AG04450 (cell line): ENCODE measurements at places on chromosomes 1 and 21.

DNA sequence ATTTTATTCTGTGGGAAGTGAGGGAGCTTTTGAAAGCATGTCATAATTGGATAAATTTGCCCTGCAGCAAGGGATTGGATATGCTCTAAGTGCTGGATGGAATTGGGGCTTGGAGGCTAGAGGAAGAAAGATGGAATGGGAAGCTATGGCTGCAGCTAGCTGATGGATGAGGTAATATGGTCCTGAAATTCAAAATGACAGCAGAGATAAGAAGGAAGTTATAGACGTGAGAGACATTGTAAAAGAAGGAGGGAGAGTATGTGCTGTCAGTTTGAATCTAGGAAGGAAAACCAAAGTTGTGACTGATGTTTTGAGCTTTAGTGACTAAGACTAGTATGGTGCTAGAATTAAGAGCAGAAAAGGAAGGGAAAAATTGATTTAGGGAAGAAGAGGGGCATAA lies 299.9 kb upstream of the SPAG17 start:
- no peak for DNase-seq

- DNase-seq: no peak
Measured at GRCh38 chr21:42236693-42237092, 17.8 kb downstream of the ABCG1 start.

DNA sequence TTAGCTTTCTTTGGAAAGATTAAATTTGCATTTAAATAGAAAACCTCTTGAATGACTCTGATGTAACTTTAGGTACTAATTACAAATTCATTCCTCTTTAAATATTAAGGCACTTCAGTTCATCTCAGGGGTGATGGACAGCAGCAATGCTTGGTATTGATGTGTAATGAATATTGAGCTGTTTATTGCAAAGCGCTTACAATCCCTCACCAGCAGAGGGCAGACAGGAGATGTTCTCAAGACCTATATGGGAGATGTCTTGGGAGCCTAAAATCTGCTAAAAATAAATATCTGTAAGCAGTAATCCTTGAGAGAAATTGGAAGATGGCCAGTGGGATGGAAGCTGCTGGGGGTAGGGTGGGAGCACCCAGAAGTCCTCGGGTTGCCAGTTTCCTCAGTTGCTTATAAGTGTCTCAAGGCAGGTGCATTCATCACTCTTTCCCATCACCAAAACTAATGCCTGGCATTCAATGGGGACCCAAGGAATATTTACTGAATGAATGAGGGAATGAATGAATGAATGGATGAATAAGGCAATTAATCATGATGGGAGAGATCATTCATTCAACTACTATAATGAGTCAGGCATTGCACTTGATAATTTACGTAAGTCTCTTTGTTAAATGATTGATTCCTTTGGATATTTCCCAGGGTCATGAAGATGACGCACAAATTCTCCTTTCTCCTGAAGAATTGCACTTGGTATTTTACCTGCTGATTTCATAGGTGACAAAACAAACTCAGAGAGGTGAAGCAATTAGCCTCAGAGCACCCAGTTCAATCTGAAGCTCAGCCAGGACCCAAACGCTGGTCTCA lies 2.3 kb downstream of the KLHDC8A start:
- DNase-seq: peak; percentile 56

DNA sequence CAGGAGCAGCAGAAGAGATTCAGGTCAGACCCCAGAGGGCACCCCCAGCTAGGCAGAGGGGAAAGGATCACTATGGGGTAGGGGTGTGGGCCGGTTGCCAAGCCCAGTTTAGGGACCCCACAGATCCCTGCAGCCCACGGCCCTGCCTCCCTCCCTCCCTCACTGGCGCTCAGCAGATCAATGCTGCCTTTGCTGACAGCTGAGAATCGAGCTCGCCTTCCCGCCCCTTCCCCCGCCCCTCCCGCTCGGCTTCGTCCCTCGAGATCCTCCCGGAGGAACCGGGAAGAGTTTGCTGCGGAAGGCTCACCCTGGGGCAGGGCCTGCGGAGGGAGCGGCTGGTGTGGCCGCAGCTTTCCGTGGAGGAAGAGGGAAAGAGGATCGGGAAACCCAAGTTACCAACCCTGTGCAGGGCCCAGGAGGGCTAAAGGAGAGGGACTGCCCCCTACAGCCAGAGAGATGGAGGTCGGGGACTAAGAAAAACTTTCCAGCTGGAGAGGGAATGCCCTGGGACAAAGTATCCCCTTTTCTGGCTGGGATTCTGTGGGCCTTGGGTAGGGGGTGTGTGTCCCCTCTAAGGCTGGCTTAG lies 1.1 kb upstream of the KCNQ4 start:
- DNase-seq: no peak

DNA sequence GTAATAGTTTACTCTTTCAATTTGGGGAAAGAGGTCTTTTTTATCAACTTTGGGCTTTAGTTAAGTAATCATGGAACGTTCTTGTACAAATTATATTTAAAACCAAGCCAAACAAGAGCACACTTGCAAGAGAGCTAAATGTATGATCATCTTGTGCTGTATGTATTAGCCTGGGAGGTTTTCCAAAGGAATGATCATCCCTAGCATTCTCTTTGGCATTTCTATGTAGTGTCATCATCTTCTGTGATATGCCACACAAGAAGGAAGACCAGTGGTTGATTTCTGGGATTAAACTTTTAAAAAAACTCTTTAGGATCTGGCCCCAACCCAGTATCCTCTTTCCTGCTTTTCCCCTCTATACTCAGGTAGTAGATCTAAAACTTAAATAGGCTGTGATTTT lies 38.4 kb upstream of the KCNQ4 start:
- peak; percentile 32 for DNase-seq

- DNase-seq: no peak
Measured at GRCh38 chr21:29293495-29293894, 5.2 kb upstream of the BACH1 start.

DNA sequence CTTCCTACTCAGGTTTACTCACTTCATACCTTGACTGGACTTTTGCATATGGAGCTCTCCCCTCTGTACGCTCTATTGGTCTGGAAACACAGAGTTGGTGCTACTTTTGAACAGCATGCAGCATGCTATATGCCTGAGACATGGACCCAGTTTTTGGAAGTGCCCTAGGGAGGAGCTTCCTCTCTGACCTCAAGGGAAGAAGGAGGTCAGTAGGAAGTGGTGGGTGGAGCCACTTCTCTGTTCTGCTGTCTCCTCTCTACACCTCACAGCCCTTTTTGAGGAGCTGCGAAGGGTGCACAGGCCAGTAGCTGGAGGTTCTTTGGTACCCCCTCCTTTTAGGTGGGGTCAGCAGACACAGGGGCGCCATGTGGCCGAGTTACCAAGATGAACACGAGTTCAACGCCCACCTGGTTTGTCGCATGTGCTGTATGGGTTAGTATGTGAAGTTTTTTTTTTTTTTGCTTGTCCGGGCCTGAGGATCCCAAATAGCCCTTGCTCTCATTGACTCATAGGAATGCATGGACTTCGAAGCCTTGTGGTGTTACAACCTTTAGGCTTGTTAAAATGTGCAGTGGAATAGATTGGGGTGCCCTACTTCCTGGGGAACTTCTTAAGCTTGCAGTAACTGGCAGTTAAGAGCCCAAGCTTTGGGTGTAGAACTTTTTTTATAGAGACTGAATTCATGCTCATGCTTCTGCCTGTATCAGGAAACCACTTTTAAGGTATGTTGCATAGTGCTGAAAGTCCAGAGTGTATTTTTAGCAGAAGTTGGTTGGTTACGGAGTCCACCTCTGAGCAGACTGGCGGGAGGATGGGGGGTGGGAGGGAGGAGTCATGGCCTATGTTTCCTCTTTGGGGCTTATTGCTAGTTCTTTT lies 10.7 kb downstream of the MACF1 start:
- DNase-seq: no peak

DNA sequence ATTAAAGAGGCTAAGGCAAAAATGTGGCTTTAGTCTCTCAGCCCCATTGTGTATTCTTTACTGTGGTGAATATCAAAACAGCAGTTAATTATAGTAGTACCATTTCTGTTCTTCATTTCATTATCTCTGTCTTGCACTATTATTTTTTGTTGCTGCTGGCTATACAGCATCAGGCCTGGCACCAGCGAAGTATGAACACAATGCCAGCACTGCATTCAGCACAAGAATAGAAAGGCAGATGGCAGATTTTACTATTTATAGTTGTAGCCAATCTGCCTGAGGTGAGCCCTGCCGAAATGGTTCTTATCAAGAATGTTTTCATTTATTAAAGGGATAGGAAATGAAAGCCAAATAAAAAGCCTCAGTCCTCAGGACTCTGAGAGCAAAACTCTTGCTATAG lies 72.1 kb downstream of the GPR52 start:
- no peak for DNase-seq

GRCh38 chr1:93352376-93352775 lies 6.7 kb downstream of the DR1 start:
- DNase-seq: no peak

GRCh38 chr1:117793413-117793812 lies 136.0 kb downstream of the GDAP2 start:
- DNase-seq: no peak

DNA sequence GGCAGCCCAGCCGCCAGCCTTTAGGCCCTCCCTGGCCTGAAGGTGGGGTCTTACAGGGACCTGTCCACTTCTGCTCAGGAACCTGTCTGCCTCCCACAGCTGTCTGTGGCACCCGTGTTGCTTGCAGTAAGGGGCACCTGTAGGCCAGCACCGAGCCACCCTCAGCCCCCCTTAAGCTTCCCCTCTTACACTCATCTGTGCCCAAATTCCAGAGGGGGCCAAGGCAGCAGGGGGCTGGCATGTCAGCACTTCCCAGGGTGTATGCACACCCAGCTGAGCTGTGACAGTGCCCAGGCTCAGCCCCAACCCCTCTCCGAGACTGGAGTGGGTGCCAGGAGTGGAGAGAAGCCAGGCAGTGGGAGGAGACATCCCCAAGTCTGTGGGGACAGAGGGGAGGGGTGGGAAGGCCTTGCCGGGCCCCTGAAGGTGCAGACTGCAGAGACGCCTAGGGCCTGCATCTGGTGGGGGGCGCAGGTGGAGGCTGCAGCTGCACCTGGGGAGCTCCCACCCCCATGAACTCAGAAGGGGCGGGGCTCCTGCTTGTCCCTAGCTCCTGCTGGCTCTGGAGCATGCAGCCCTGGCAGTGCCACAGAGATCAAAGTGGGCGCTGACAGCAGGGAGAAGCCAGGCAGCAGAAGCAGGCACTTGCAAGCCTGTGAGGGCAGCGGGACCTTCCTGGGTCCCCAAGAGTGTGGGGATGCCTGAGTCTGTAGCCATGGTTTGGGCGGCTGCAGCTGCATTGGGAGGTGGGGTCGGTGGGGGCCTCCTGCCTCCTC lies 5.4 kb upstream of the SLC2A7 start:
- no peak for DNase-seq

DNA sequence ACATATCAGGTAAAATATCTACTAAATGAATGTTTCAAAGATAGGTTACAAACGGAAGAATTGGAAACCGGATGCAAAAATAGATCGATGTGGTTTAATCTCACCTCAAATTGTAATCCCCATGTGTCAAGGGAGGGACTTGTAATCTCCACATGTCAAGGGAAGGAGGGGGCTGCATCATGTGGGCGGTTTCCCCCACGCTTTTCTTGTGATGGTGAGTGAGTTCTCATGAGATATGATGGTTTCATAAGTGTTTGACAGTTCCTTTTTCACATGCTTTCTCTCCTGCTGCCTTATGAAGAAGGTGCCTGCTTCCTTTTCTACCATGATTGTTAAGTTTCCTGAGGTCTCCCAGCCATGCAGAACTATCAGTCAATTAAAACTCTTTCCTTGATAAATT lies 408.7 kb upstream of the TMPRSS15 start:
- DNase-seq: no peak

- DNase-seq: no peak
Measured at GRCh38 chr1:194629011-194629410, 1442.6 kb upstream of the B3GALT2 start.

DNA sequence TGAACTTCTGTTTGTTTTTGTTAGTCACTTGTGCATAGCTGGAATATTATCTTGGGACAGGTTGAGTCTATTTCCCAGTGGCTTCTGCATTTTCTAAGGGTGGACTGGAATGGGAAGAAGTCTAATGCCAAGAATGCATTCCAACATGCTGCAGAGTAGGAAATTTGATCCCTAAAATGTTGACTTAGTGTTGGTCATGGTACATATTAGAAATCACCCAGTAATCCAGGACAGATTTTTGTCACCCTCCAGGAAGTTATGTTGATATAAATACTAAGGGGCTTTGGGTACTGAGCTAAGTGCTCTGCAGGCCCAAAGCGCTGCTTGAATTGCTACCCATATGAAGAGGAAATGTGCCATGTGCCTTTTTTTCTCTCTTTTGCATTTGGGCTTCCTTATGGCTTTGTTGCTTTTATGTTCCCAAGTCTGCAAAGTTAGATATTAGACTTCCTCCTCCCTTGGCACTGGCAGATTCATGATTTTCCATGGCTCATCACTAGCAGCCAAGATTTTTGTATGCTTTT lies 10.0 kb downstream of the ARID1A start:
- DNase-seq: no peak

DNA sequence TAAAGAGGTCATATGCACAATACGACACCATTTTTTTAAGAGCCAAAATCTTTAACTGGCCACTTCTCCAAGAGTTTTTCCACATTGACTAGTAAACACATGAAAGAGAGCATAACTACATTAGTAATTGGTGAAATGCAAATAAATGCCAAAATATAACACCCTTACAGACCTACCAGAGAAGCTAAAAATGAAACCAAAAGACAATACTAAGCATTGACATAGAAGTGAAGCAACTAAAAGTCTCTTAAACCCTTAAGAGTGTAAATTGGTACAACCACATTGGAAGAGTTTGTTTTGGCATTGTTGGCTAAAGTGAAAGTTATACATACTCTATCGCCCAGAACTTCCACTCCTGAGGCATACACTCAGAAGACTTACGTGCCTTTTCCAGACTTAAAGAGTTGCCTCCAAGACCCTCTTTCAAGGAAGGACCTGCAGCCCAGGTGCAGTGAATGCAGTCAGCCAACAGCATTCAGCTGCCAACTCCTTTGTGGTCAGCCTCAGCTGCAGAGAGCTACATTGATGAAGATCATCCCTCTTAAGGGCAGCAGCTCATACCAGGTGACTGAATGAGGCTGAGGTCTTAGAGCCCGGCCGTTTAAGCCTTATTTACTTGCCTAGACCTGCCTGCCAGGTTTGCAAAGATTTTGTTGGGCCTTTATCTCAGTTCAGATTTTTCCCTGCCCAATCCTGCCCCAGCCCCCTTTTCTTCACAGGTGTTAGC lies 839.1 kb upstream of the ADGRL2 start:
- no peak for DNase-seq
